ENCODE measurements at places on chromosomes 6 and 20. TPM values are rescaled to one million over a fixed set of nuclear protein-coding genes. Genes with fewer than 3 reads are reported as not detected.

Gene RAET1L
- not detected for total RNA-seq

Gene PTPRK
- total RNA-seq = 41.8 TPM

Gene PAK5
- total RNA-seq = not detected

Gene TMC2
- total RNA-seq = not detected

Gene CGA
- total RNA-seq = not detected

Gene PAK1IP1
- total RNA-seq = 34.7 TPM

Gene TRIM40
- not detected for total RNA-seq

Gene SLC12A5
- total RNA-seq = 3.4 TPM

Gene SLC25A27
- total RNA-seq = 0.02 TPM

Gene VSTM2L
- 1.4 TPM for total RNA-seq

Gene GSTA1
- total RNA-seq = not detected

Gene DACT2
- not detected for total RNA-seq

Gene MYL9
- total RNA-seq = 9.8 TPM

Gene HLA-DQA2
- not detected for total RNA-seq

Gene CDSN
- total RNA-seq = not detected

Gene ANKRD66
- total RNA-seq = not detected

Gene TBXT
- not detected for total RNA-seq

Gene KHDRBS2
- not detected for total RNA-seq

Gene AVP
- total RNA-seq = not detected

Gene LGSN
- not detected for total RNA-seq

Gene TULP1
- not detected for total RNA-seq

Gene TAF11
- total RNA-seq = 53.2 TPM

Gene NHLRC1
- not detected for total RNA-seq

Gene NCR2
- not detected for total RNA-seq

Gene C2
- total RNA-seq = not detected

Gene CCDC170
- total RNA-seq = not detected

Gene CDH4
- total RNA-seq = 5.5 TPM

Gene CDK19
- 10.2 TPM for total RNA-seq

Gene SLC17A2
- total RNA-seq = not detected

Gene ID4
- 3.8 TPM for total RNA-seq

Gene HMGN3
- 73.9 TPM for total RNA-seq

Gene SOX18
- total RNA-seq = 1.9 TPM

Gene BEND6
- total RNA-seq = 11.7 TPM

Gene APOM
- total RNA-seq = 4.2 TPM
